ENCODE measurements at places on chromosomes 11 and 22.

DNA sequence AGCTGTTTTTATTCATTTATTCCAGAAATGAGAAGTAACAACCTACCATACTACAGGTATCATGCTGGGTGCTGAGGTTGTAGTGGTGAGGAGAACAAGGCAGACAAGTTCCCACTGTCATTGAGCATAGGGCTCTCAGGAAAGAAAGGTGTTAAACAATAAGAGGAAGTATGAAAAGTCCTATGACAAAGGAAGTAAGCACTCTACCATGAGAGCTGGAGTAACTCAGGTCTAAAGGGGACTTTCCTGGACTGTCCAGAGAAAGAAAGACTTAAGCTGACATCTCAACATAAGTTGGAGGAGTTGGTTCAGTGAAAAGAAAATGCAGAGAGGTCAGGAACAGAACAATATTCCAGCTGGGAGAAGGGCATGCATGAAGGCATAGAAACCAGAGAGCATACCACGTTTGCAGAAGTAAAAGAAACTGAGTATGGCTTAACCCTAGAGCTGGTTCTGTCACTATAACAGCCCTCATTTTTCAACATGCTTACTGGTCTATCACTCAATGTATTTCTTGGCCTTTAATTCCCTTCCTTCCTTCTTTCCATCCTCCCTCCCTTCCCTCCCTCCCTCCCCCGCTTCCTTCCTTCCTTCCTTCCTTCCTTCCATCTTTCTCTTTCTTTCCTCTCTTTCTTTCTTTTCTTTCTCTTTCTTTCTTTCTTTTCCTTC, 137.8 kb upstream of the BDNF start:
- DNase-seq, result no peak

GRCh38 chr11:23425381-23425780, 565.1 kb upstream of the CCDC179 start:
- no peak for DNase-seq

- DNase-seq, result no peak
Observed at GRCh38 chr22:37998543-37998942, 14.2 kb upstream of the SOX10 start.

DNA sequence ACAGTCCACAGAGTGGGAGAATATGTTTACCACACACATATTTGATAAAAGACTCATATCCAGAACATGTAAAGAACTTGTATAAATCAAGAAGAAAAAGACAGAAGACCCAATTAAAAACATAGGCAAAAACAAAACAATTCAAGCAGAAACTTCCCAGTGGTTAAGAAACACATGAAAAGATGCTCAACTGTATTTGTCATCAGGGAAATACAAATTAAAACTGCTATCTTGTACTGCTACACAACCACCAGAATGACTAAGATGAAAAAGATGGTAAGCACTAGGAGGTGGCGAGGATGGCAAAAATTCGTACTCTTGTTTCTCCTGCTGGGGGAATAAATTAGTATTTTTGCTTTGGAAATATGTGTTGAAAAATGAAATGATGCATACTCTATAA, 192.3 kb upstream of the C11orf87 start:
- no peak for DNase-seq
